T1000 (cell line): ENCODE measurements at places on chromosomes 4 and X.

DNA sequence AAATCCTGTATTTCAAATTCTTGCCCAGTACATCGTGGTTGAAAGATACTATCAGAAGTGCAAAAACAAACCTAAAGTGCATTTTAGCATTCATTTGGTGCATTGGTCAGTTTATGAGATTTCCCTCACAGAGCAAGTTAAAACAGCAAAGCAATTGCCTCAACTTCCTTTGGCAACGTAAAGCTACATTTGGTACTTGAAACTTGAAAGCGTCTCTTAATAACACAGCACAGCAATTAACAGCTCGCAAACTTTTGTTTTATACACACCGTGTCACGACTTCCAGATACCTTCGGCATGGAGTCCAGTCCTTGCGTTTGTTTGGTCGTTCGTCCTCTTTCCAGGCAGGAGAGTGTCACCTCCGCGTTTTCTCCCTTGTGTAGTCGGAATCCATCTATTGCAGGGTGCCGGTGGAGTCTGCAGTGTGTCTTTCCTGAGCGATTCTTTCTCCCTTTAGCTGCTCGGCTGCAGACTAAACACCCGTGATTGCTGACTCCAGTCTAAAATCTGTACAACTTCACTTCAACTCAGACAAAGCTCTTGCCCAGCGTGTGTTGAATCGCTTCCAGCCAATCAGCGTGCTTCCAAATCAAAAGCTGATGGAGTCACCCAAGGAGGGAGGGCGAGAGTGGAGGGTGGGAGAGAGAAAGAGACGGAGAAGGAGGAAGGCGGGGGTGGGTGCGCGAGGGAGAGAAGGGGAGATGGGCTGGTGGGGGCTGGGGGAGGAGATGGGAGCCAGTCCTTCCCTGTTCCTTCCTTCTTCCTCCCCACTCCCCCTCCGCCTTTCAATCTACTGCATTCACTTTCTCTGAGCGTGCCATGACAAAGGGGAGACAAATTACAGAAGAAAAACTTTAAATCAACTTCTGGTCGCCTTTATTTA lies at the start of gene PCDH18:
Gene PCDH18 (minus strand): TSS at position 509 of the 883 bp plus-strand sequence. CDS start 406 bp downstream, at position 103.
- no peak for DNase-seq

- DNase-seq = no peak
Observed at GRCh38 chr4:95165926-95166524, 382.7 kb downstream of the UNC5C start.

GRCh38 chr4:137960371-137961050 lies 281.6 kb downstream of the SLC7A11 start:
- no peak for DNase-seq

GRCh38 chrX:129748305-129748704 lies 9.5 kb downstream of the XPNPEP2 start:
- no peak for DNase-seq

DNA sequence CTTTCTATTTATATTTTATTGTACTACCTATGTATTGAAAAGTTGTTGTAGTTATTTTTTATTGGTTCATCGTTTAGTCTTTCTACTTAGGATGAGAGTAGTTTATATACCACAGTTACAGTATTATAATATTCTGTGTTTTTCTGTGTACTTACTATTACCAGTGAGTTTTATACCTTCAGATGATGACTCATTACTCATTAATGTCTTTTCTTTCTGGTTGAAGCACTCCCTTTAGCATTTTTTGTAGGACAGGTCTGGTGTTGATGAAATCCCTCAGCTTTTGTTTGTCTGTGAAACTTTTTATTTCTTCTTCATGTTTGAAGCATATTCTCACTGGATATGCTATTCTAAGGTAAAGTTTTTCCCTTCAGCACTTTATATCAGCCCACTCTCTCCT lies 7.7 kb downstream of the LUZP4 start:
- DNase-seq = no peak

DNA sequence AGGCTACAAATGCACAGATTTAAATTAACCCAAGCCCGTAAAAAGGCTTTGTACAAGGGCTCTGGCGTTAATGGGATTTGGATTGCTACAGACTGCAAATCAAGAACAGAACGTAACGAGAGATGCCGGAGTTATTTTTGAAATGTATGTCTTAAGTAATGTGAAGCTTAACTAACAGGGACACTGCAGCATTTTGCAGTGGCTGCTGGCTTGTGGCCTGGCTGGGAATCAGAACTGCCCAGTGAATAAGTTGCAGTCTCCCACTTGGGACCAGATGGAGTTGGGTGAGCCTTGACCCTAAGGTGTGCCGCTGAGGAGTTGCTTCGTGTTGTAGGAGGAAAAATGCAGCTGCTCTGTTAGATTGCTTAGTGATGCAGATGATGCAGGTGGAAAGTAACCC lies 318.4 kb downstream of the DHX15 start:
- no peak for DNase-seq

- no peak for DNase-seq
Observed at GRCh38 chr4:177281351-177281909, 28.2 kb upstream of the NEIL3 start.

- DNase-seq = no peak
Observed at GRCh38 chrX:32084757-32085156, 1012.9 kb upstream of the FTHL17 start.

GRCh38 chrX:31350808-31351074 lies 278.9 kb upstream of the FTHL17 start:
- DNase-seq = no peak

DNA sequence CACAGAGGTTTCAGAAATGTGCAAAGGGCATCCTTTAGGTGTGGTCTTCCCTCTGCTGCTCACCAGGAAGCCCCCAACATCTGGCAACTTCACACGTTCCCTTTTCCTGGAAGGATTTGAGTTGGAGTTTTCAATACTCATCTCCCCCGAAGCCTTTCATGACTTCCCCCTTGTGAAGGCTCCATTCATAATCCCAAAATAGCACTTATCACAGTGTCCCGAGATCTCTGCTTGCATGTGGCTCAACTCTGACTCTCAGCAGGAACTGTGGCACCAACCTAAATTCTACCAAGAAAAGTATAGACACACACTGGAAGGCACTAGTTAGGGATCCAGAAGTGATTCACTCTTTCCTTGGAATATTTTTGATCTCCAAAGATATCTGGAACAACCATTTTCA lies 40.5 kb upstream of the ZNF827 start:
- DNase-seq = no peak

DNA sequence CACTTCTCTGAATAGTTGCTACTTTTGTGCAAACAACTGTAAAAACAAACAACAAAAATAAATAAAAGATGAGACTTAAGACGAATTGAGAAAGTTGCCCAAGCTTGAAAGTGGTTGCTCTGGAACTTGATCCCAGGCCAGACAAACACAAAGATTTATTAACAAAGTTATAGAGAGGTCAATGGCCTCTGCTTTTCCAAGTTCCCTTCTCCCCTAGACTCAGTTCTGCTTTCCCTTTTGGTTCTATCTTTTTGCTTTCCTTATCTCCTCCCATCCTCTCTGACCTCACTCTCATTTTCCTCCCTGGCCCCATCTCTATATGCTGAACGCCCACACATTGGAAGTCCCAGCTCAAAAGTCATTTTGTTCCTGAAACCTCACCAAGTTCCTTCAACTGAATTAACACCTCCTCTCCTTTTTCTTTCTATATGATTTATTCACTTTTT lies 82.7 kb downstream of the MXRA5 start:
- DNase-seq = no peak

GRCh38 chr4:83723609-83724008 lies 187.7 kb downstream of the GPAT3 start:
- DNase-seq = no peak

- DNase-seq = peak; percentile 19
Observed at GRCh38 chr4:82044141-82044993, 329.4 kb downstream of the HNRNPD start.

DNA sequence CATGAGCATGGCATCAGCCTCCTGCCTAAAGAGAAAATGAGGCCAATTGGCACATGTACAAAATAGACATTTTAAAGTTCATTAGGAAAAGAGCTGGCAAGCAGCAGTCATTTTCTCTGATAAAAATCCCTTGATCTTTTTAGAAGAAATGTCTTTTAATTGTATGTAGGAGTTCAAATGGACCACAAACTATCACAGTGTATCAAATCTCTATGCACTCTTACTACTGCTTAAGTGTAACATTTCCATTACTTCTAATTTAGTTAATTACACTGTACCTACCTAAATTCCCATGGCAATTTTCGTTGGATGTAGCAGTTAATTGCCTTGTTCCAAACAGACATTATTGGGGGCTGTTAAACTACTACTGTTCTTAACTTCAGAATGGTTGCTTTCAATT lies 233.7 kb upstream of the TECRL start:
- no peak for DNase-seq

DNA sequence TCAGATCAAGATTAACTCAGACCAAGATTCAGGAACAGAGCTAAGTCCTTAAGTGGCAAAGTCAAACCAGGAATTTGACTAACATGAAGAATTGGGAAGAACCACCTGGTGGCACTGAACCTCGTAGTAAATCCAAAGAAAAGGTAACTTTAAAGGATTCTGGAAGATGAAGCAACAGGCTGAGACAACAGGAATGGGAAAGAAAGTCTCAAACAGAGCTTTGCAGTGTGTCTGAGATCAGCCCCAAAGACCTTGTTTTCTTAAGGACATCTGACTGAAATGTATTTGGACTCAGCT lies 126.1 kb downstream of the ASB9 start:
- no peak for DNase-seq

GRCh38 chr4:176668324-176668723 lies 124.4 kb downstream of the VEGFC start:
- no peak for DNase-seq

DNA sequence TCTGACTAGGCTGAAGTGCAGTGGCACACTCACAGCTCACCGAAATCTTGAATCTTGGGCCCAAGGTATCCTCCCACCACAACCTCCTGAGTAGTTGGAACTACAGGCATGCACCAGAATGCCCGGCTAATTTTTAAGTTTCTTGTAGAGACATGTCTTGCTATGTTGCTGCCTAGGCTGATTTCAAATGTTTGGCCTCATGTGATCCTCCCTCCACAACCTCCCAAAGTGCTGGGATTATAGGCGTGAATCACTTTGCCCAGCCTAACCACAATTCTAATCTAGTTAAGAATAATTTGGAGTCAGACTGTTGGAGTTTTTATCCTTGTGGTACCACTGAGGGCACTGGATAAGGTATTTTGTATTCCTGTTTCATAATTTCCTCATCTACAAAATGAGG lies 317.5 kb upstream of the AGA start:
- DNase-seq = no peak

DNA sequence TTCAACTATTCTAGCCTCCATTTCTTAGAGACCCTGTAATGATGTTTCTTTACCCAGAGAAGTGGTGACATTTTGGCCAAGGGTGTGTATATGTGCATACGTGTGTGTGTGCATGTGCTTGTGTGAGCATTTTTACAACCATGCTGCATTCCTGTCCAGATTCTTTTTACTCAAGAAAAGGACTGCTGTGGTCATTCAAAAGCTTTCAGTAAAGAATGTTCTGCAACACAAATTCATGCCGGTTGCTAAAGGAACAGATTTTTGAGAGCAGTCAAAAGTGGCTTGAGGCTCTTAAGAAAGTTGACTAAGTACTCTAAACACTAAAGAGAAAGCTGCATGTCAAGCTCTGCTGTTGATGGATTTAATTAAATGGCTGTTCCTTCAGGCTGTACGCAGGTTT lies 65.0 kb upstream of the FMR1 start:
- DNase-seq = no peak

- no peak for DNase-seq
Observed at GRCh38 chr4:121139533-121140222, 24.4 kb downstream of the TNIP3 start.

DNA sequence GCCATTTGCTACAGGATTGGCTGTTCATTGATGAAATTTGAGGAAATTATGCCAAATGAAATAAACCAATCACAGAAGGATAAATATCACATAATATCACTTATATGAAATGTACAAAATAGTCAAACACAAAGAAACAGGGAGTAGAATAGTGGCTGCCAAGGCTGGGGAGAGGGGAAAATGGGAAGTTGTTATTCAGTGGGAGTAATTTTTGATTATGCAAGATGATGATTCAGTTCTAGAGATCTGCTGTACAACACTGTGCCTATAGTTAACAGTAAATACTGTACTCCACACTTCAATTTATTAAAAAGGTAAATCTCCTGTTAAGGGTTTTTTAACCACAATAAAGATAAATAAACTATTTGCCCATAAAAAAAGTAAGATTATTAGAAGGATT lies 101.1 kb downstream of the TMA16 start:
- DNase-seq = no peak

- DNase-seq = no peak
Observed at GRCh38 chr4:26751004-26751403, 109.6 kb upstream of the STIM2 start.

DNA sequence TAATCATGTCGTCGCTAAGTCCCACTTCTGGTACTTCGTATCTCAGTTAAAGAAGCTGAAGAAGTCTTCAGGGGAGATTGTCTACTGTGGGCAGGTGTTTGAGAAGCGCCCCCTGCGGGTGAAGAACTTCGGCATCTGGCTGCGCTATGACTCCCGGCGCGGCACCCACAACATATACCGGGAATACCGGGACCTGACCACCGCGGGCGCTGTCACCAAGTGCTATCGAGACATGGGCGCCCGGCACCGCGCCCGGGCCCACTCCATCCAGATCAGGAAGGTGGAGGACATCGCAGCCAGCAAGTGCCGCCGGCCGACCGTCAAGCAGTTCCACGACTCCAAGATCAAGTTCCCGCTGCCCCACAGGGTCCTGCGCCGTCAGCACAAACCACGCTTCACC lies 11.3 kb downstream of the PNCK start:
- DNase-seq = no peak

- DNase-seq = no peak
Observed at GRCh38 chr4:9847968-9848748, 66.7 kb downstream of the DRD5 start.

DNA sequence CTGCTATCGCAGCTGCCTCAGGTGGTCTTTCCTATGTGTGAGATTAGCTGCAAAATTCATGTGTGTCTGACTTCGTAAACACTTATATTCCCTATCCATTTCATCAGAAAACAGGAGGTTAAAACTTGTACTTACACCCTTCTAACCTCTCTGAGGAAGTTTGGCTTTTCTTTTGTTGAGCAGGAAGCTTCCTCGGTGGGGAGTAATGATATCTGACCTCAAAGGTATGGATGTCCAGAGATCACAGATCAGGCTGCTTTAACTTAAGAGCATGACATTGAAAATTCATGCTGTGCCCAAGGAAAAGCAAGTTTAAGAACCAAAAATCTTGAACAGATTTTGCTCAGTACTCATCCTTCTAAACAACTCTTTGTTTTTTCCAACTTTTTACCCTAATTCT lies 429.1 kb downstream of the STIM2 start:
- DNase-seq = no peak

GRCh38 chr4:38091636-38092035 lies 131.4 kb downstream of the PTTG2 start:
- DNase-seq = no peak

DNA sequence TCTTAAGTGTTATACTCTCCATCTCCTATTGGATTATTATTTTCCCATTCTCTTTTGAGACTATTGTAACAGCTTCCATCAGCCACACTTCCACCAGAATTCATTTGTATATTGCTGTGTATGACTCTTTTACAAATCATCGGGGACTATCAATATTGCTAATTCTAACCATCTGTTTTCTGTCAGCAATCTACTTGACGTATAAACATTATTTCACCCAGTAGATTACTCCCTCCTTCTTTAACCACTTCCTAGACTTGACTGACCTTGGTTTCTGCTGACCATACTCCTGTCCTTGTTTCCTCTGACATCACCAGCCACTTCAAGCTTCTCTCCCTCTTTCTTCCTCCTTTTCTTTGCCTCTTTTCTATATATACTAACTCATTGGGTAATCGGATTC lies 402.9 kb downstream of the PCDH18 start:
- DNase-seq = no peak

GRCh38 chr4:169340834-169341233 lies 70.1 kb upstream of the SH3RF1 start:
- no peak for DNase-seq
